Esophagus muscularis mucosa (tissue), 4 donors: ENCODE measurements at places on chromosomes 1 and 21. TPM values are rescaled to one million over a fixed set of nuclear protein-coding genes. Genes with fewer than 3 reads are reported as not detected.

Gene RIPK4
- 0.99 TPM for total RNA-seq

Gene GBP6
- total RNA-seq = not detected

Gene LYPD8
- not detected for total RNA-seq

Gene KIRREL1
- total RNA-seq = 77.1 TPM

Gene IVL
- not detected for total RNA-seq

Gene FHAD1
- total RNA-seq = 0.26 TPM

Gene ITLN2
- not detected for total RNA-seq

Gene BTBD8
- 6.3 TPM for total RNA-seq

Gene CD1D
- 0.83 TPM for total RNA-seq

Gene OR2M2
- total RNA-seq = not detected

Gene NTRK1
- 2.5 TPM for total RNA-seq

Gene SERPINC1
- total RNA-seq = not detected

Gene LMX1A
- 0.98 TPM for total RNA-seq

Gene C8B
- total RNA-seq = not detected

Gene AGBL4
- 0.13 TPM for total RNA-seq

Gene COL9A2
- total RNA-seq = 1.2 TPM

Gene CLCA4
- total RNA-seq = not detected

Gene CNKSR1
- total RNA-seq = 1.4 TPM

Gene HHIPL2
- total RNA-seq = not detected

Gene RAB3B
- 1.3 TPM for total RNA-seq

Gene CCDC27
- not detected for total RNA-seq

Gene ADAMTS1
- 93.2 TPM for total RNA-seq

Gene WLS
- 94.8 TPM for total RNA-seq

Gene AMY2A
- not detected for total RNA-seq

Gene OR2T2
- total RNA-seq = not detected

Gene LCE1B
- not detected for total RNA-seq
